Endothelial cell of umbilical vein (primary cell): ENCODE measurements at places on chromosomes 2 and 18. TPM values are rescaled to one million over a fixed set of nuclear protein-coding genes. Genes with fewer than 3 reads are reported as not detected.

ABCG5 gene
- not detected in 2 replicates for total RNA-seq

SPEG gene
- total RNA-seq, result 0.21 and 0.84 TPM in 2 replicates

DNA sequence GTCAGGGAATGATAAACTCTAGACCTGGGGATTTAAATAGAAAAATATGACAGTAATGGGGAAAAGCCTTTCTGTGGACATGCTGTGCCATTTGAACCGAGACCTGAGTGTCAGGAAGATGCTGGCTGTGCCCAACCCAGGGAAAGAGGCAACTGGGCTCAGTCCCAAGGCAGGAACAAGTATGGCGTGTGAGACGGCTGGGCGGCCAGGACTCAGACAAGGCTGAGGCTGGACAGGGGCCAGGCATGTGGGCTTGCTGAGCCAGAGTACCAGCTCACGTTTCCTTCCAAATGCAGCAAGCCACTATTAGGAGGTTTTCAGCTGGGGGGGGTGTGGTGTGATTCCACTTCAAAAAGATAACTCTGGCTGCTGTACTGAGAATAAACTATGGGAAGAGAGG lies 92.4 kb downstream of the INPP5D start:
- no peaks in the 10 kb centered on the region for H3K27me3 ChIP-seq
- no peaks in the 10 kb centered on the region for H3K4me1 ChIP-seq
- H3K27ac ChIP-seq, result no peak overlapping the region

DNA sequence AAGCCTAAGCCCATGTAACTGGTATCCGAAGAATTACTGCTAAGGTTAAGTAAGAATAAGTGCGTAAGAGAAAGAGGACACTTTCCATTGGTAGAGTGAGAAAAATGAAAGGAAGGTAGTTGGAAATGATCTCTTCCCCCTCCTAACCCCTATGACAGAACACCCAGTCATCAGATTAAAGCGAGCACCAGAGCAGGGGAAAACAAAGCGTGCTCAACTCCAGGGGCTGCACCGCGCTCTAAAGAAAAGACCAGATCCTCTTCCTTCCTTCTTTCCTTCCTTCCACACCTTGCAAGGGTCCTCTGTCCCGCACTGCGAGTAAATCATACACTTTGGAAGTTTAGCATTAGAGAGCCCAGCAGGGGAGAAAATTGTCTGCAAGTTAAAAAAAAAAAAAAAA lies 971 bp upstream of the CDH7 start:
- no peaks in the 10 kb centered on the region for H3K36me3 ChIP-seq
- no peak overlapping the region for H3K27ac ChIP-seq
- no peaks in the 10 kb centered on the region for H3K4me1 ChIP-seq
- H3K27me3 ChIP-seq, result peaks cover 2% of the 10 kb centered on the region
- no peak overlapping the region for H3K4me3 ChIP-seq

- no peaks in the 10 kb centered on the region for H3K4me1 ChIP-seq
- no peaks in the 10 kb centered on the region for H3K27me3 ChIP-seq
- peaks cover 12% of the 10 kb centered on the region for H3K36me3 ChIP-seq
- H3K27ac ChIP-seq, result no peak overlapping the region
- no peak overlapping the region for H3K4me3 ChIP-seq
Measured at GRCh38 chr18:58348517-58348916, 280.4 kb downstream of the ALPK2 start.

DNA sequence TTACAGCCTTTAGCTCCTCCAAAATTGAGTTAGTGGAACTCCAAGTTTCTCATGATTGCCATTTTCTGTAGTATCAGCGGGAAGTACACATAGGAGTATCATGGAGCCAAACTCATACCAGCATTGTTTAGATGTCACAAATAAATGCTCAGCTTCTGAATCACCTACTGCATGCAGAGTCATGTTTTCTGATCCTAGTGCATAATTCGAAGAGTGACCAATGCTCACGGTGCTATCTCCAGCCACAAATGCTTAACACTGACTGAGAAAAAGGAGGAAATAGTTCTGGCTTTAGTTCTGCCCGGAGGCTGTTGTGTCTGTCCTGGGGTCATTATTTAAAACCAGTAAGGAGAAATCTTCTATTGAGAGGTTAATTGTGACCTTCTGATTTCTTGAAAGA lies 45.4 kb upstream of the LRATD1 start:
- DNase-seq, result no peak
- H3K4me3 ChIP-seq, result no peak overlapping the region
- no peaks in the 10 kb centered on the region for H3K27me3 ChIP-seq
- no peaks in the 10 kb centered on the region for H3K36me3 ChIP-seq
- H3K4me1 ChIP-seq, result no peaks in the 10 kb centered on the region

DNA sequence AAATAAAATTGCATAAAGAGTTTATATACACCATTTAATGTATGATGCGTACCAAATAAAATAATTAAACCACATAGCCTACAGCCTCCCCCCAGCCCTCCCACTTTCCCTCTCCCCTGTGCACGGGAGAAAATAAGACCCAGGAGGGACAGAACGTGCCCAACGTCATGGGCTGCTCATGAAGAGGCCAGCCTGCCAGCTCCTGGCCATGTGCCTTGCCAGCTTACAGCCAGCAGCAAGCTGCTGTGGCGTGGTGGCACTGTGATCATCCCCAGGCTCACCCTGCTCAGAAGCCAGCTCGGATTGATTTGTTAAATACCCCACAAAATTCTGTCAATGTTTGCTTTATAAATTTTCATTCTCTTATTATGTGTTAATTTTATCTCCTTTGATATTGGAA lies 7.6 kb downstream of the GPR148 start:
- H3K4me3 ChIP-seq, result no peak overlapping the region
- H3K27ac ChIP-seq, result no peak overlapping the region
- no peaks in the 10 kb centered on the region for H3K36me3 ChIP-seq
- no peaks in the 10 kb centered on the region for H3K4me1 ChIP-seq

DNA sequence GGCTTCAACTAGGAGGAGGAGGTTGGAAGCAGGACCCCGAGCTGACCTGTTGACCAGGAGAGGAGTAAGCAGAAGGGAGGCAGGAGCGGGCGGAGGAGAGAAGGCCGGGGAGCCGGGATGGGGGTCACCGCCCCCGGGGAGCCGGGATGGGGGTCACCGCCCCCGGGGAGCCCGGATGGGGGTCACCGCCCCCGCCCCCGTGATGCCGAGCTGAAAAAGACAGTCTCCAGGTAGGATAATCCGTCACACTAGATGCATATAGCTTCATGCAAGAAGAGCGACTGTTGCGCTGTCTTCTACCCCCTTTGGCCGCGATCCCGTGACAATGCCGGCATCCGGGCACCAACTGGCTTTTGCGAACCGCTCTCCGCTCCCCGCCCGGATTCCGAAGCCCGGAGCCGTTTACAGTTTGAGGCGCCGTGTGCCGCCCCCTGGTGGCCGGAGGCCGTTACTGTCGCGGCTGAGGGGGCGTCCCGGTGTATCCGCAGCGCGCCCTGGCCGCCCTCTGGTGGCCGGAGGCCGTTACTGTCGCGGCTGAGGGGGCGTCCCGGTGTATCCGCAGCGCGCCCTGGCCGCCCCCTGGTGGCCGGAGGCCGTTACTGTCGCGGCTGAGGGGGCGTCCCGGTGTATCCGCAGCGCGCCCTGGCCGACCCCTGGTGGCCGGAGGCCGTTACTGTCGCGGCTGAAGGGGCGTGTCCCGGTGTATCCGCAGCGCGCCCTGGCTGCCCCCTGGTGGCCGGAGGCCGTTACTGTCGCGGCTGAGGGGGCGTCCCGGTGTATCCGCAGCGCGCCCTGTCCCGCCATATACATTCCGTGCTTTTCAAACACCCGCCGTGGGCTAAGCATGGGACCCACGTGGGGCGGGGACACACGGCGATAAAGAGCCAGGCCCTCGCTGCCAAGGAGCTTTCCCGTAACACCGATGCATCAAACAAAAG lies 89.6 kb downstream of the ACTR3 start:
- no peaks in the 10 kb centered on the region for H3K27me3 ChIP-seq
- no peaks in the 10 kb centered on the region for H3K36me3 ChIP-seq
- H3K4me1 ChIP-seq, result peaks cover 14% of the 10 kb centered on the region
- H3K27ac ChIP-seq, result no peak overlapping the region
- no peak for DNase-seq

GRCh38 chr2:202406445-202406978 lies 30.4 kb downstream of the BMPR2 start:
- no peak overlapping the region for H3K27ac ChIP-seq
- H3K36me3 ChIP-seq, result no peaks in the 10 kb centered on the region
- no peak overlapping the region for H3K4me3 ChIP-seq
- no peaks in the 10 kb centered on the region for H3K27me3 ChIP-seq
- no peak for DNase-seq

DNA sequence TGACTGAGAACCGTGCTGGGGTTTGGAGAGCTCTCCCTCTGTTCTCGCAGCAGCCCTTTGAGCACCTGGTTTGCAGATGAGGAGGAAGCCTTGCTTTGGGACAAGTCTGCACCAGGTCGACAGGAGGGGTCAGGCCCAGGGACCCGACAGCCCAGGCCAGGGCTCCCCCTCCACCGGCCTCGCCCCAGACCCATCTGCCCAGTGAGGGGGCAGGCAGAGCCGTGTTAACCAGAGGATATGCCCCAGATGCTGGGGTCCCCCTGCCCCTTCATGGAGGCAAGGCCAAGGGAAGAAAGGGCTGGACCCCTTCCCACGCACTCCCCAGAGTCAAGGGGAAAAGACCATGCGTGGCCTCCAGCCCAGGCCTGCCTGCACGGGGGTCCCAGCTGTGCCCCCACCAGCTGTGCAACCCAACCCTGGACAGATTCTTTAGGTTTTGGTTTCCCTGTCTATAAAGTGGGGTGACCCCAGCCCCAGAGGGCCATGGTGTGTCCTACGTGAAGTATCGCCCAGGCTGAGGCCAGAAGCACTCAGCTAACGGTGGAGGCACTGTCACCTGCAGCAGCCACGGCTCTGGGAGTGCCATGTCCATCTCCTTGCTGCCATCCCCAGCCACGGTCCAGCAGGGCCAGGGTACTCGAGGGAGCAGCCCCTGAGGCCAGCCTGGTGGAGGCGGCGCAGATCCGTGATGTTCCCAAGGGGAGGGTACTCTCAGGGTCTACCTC lies 4.8 kb upstream of the SNED1 start:
- H3K27ac ChIP-seq, result no peak overlapping the region
- H3K27me3 ChIP-seq, result no peaks in the 10 kb centered on the region
- DNase-seq, result no peak
- H3K4me3 ChIP-seq, result no peak overlapping the region
- H3K4me1 ChIP-seq, result peaks cover 28% of the 10 kb centered on the region

DNA sequence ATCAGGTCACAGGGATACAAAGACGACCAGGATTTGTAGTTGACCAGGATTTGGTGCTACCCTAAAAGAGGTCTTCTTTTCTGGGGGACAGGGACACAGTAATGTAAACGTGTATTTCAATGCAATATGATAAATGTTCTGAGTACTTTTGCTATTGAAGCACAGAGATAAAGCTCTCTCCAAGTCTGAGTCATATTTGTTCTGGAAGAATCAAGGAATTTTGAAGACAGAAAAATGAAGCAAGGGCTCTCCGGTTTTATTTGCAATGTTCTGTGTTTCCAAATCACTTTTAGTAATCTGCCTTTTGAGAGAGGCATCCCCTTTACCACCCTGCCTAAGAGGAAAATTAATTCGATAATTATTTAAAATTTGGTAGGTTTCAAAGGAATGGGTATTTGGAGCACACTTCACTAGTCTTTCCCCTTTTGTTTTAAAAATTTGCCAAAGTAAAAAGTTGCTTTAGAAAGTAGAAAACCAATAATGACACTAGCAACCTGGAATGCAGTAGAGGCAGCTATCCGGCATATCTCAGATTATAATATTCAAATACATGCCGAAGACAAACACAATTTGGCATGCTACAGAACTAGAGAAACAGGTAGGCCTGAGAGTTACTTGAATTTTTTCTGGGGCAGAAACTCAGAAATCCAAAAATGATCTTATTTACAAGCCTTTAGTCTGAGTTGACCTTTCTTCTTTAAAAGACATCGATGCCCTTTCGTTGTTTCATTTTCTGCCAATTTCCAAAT lies 82.7 kb downstream of the MREG start:
- no peak overlapping the region for H3K4me3 ChIP-seq
- H3K4me1 ChIP-seq, result no peaks in the 10 kb centered on the region
- H3K36me3 ChIP-seq, result no peaks in the 10 kb centered on the region
- H3K27me3 ChIP-seq, result no peaks in the 10 kb centered on the region
- no peak for DNase-seq
- H3K27ac ChIP-seq, result no peak overlapping the region

- no peaks in the 10 kb centered on the region for H3K36me3 ChIP-seq
- H3K4me1 ChIP-seq, result no peaks in the 10 kb centered on the region
- no peak overlapping the region for H3K4me3 ChIP-seq
- DNase-seq, result no peak
Measured at GRCh38 chr2:144705328-144706245, 185.7 kb upstream of the ZEB2 start.

DNA sequence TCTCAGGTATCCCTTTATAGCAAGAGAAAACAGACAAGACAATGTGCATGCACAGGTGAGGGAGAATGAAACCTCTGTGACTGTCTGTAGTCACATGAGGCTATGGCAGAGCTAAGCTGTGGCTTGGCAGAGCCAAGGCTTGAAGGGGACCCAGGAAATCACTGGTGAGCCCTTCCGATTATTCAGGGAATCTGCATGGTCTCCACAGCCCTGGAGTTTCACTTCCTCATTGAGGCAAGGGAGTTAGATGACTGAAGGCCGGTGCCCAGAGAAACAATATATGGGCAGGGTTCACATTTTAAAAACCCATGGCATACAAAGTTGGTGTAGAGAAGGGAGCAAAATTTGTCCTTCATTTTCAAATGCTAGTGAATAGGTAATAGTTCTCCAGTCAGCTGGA lies 144.4 kb upstream of the REV1 start:
- H3K4me3 ChIP-seq, result no peak overlapping the region
- H3K27me3 ChIP-seq, result no peaks in the 10 kb centered on the region
- no peak overlapping the region for H3K27ac ChIP-seq
